ENCODE measurements at places on chromosomes 12 and 14.

DNA sequence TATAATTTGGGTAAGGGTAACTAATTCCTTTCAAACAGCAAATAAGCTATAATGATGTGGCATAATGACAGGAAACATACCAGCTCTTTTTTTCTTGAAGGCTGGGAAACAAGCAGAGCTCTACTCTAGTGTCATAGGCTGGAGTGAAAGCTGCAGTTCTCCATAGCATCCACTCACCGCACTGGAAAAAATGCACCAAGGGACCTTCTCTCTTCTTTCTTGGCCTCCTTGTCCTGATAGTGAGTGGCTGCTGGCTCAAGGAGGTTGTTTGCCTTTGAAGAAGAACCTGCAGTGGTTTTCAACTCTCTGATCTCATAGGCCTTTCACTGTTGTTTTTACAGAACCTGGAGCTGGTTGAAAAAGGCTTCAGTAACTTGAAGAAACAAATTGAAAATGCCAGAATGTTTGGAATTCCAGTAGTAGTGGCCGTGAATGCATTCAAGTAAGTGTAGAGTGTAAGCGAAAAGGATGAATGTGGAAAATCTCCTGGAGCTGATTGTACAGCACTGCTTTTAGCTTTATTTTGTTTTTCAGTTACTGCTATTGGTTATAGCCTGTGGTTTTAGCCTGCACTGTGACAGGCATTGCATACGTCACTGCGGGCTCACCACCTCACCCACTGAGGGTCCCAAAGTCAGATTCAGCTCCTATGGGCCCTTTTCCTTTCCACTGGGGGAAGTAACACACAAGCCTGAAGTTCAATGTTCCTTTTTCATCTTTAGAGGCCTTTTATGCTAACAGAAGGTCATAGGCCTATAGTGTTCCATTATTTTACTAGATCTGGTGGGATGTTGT, 17.2 kb upstream of the AKAP5 start:
- no peak for DNase-seq

DNA sequence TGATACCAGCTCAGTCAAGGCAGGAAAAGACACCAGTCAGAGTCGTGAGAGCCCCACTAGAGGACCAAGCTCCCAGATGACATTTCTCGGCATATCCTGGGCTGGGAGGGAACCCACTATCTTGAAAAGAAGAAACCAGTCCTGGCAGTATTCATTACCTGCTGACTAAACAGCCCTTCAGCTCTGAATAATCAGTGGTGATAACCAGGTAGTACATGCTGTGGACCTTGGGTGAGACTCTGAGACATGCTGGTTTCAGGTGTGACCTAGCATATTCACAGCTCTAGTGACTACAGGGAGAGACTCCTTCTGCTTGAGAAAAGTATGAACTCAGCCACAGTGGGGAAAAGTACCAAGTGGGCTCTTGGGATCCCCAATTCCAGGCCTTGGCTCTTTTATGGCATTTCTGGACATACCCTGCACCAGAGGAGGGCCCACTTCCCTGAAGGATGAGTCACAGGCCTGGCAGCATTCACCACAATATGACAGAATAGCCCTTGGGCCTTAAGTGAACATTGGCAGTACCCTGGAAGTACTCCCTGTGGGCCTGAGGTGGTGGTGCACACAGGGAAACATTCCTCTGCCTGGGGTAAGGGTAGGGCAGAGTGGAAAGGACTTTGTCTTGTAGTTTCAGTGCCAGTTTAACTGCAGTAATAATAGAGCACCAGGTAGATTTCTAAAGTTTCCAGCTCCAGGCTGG, 82.6 kb upstream of the SLC38A4 start:
- no peak for DNase-seq

DNA sequence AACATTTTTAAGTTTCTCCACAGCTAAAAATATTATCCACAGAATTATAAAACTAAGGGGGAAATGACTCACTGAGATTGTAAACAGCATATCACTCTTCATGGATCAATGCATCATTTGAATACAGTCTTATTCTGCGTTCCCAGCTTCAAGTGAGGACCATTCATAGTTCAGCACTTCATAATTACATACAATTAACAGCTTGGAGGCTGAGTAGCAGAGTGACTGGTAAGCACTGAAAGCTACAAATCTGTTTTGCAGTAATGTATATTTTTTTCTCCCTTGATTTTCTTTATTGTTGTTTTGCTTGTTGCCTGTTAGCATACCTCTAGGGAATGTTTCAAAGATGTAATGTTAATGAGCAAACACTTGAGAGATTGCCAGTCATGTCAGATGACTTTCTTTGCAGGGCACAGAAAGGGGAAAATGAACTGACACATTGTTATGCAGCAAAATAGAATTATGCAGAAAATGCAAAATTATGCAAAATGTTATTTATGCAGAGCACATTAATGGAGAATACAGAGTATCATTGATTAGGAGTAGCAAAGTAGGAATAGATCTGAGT, 138.6 kb downstream of the RPS29 start:
- no peak for DNase-seq

DNA sequence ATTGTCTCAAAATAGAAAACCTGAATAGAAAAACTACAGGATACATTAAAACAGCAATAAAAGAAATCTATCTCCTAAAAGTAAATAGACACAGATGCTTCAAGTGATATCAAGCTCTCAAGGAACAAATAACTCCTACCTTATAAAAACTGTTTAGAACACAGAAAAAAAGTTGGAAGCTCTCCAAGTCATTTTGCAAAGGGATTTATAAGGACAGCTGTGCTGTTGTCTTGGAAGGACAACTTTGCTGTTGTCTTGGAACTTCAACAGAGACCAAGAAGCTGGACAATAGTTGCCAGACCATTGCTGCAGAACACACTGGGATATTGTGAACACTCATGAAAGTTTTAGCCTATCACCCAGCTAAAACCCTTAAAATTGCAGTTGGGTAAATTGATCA, 780.7 kb downstream of the FLRT2 start:
- DNase-seq = no peak

DNA sequence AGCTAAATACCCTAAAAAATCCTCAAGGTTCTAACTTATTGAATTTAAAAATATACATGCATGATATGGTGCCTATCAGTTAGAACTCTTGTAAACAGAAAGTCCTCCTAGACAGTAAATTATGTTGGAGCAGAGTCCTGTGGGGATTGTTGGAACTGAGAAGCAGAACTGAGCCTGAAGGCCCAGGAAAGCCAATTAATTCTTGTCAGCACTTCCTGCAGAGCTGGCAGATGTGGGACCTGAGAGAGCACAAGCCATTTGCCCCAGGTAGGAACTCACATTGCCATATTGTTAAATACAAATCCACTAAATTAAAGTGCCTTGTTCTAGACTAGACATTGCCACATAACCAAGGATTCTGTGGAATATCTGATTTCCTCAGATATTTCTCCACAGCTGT, 117.1 kb downstream of the RTN1 start:
- no peak for DNase-seq

DNA sequence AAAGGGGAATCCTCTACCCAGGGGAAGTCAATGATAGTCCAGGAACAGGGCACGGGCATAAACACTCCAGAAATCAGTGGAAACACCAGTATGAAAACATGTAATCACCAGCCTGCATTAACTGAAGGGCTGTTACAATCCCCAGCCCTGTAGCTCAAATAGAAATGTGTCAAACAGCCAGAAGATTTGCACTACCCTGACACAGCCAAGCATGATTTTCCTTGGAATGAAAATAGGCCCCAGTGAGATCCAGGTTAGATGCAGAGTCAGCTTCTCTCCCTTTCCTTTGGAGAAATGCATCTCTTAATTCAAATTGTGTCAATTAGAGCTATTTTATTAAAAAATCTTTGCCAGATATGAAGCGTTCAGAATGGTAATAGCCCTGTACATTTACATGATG, 158.1 kb downstream of the RPS29 start:
- no peak for DNase-seq

- DNase-seq = no peak
Measured at GRCh38 chr12:57723630-57723962, 14.9 kb downstream of the AGAP2 start.

All from stimulated activated naive B cell treated with anti-CD40 and anti-IgM and Interleukin-4, amounts not matched to agents 10 μg/mL and 1 μg/mL and 100 μg/mL, for 72 hours (primary cell).